NCI-H2081 (cell line): ENCODE measurements at places on chromosomes 16 and 17.

DNA sequence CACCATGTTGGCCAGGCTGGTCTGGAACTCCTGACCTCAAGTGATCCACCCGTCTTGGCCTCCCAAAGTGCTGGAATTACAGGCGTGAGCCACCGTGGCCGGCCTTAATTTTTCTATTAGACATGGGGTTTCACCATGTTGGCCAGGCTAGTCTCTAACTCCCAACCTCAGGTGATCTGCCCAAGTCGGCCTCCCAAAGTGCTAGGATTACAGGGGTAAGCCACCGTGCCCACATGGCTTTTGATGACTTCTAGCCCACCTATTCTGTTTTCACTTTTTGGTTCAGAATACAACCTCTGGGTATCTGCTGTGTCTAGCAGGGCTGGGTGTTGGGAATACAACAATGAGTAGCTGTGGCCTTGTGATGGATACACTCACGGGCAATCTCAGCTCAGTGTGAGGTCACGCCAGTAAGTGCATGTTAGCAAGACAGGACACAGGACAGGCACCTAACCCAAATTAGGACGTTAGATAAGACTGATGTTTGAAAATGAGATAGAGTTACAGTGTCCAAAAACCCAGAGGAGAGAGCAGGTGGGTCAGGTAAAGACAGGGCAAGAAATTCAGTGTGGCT lies 14.1 kb upstream of the YWHAE start:
- DNase-seq = no peak

- peak; percentile 18 for DNase-seq
Observed at GRCh38 chr17:49290690-49291359, 60.2 kb upstream of the PHOSPHO1 start.

- DNase-seq = no peak
Observed at GRCh38 chr17:38996660-38997337, 29.6 kb upstream of the FBXO47 start.

- no peak for DNase-seq
Observed at GRCh38 chr17:50184064-50184463, 17.4 kb downstream of the COL1A1 start.

DNA sequence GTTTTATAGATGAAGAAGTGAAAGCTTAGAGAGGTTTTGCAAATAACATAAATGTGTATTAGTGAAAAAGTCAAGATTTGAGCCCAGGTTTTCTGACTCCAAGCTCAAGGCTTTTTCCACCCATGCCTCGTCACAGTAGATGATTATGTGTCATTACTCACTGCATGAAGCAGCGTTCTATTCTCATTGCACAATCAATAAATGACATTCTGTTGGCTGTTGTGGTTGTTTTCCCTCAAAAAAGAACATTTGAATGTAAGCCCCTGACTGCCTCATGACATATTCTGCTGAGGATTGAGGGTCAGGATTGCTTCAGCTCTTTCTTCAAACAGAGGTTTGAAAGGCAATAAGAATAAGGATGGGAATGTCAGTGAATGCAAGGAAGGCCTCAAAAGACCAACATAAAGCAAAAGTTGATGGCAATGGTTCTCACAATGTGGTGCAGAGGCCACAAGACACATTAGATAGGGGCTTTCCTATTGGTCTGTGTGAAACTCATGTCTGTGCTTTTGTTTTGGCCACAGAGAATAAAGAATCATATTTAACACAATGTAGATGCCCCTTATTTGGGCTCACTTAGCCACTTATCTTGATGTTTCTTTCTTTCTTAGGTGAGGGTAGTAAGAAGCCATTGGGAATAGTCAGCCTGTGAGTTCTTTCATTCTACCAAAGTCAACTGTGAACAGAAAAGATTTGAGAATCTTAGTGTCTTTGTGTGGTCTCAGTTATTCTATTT lies 5.4 kb upstream of the MMD start:
- DNase-seq = no peak

DNA sequence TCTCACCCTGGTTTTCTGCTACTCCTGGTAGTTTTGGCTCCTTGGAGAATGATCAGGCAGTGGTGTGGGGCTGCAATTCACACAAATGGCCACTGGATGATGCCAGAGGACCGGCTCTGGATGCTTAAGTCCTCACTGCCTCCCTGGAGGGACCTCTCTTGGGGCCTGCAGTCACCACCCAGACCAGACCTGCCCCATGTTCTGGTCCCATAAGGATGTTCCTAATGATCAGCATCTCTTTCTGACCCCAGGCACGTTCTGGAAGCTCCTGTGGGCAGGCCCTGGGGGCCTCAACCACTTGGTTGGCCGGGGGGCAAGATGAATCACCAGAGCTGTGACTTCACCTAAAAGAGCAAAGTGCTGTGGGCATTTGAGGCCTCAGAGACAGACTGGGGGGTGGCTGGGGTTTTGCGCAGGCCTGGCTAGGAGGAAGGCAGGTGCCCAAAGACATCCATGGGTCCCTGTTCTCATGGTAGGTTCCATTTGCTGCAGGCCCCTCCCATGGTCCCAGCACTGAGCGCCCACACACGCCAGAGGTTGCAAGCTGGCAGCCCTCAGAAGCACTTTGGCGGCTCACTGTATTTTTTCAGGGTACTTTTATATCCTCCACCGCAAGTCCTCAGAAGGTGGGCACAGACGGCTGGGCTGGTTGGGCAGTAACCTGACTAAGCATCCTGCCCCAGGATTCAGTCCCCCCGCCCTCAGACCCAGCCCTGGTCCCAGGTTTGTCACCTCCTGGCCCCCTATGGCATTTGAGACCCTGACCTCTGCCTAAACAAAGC lies 53.2 kb downstream of the NT5M start:
- peak; percentile 71 for DNase-seq

- no peak for DNase-seq
Observed at GRCh38 chr16:22353933-22354541, 20.4 kb downstream of the CDR2 start.

DNA sequence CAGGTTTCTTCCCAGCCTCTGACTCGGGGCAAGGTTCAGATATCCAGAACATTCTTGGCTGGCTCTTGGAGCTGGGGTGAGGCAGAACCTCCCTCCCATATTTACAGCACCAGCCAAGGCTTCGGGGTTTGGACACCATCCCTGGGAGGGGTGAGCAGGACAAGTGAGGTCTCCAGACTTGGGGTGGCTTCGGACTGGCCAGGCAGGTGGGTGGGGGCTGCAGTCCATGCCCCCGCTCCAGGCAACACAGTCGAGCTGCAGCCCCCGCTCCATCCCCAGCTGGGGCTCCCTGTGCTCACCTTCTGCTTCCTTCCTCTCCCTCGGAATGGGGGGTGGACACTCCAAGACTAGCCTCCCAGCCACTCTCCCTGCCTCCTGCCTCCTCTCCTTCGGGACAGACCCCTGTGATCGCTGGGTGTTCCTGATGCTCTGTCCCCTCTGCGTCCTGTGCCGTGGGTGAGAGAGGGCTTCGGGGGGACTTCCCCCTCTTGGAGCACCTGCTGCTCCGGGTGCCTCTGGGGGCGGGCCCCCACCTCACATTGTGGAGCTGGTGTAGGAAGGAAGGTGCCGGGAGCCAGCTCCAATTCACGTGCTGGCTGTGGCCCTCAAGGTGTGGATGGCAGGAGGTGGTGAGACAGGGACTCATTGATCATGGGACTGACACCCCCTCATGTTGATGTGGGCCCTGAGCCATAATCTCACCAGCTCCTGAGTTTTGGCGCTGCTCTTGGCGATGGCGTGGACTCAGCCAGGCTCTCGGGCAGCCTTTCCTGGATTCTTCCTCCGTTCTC lies 189.2 kb downstream of the SEC14L1 start:
- no peak for DNase-seq
